ENCODE measurements at places on chromosomes 1 and 21.

GRCh38 chr1:64320007-64320406, 116.6 kb downstream of the UBE2U start:
- DNase-seq, result no peak

DNA sequence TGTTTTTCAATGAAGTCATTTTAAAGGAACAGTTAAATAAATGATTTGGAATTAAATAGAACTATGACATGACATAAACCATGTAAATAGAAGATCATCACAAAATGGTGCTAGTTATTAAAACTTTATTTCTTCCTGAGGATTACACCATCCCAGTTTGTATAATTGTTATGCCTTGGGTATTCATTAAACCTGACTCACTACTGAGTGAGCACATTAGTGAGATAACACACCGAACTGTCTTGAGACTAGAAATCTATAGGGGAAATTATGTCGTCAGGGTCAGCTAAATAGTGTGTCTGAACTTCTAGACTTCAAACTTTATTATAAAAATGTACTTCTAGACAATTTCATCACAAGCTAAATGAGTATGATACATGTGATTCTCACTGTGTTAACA, 189.4 kb downstream of the NCAM2 start:
- DNase-seq, result no peak

- DNase-seq, result peak; percentile 18
Measured at GRCh38 chr1:205319081-205320018, 2.2 kb downstream of the NUAK2 start.

GRCh38 chr1:218467101-218468072, 122.3 kb downstream of the TGFB2 start:
- DNase-seq, result no peak

- peak; percentile 88 for DNase-seq
Measured at GRCh38 chr1:201190624-201191051, at the start of gene IGFN1. IGFN1 (plus strand) TSS chr1:201190824; CDS start chr1:201193294, 2,470 bp downstream.

GRCh38 chr21:42846221-42846620, 33.1 kb downstream of the WDR4 start:
- DNase-seq, result no peak

GRCh38 chr1:152517237-152517811, 3.0 kb downstream of the CRCT1 start:
- no peak for DNase-seq

GRCh38 chr1:233859446-233859845, 45.0 kb upstream of the SLC35F3 start:
- DNase-seq, result no peak

Data from NCI-H146 (cell line).